ENCODE measurements at places on chromosomes 12 and 14.
A peak's percentile ranks its signal among the peaks of the same experiment; 100 is the strongest.

- no peak for DNase-seq
Measured at GRCh38 chr12:29545102-29545467, 47.6 kb upstream of the OVCH1 start.

DNA sequence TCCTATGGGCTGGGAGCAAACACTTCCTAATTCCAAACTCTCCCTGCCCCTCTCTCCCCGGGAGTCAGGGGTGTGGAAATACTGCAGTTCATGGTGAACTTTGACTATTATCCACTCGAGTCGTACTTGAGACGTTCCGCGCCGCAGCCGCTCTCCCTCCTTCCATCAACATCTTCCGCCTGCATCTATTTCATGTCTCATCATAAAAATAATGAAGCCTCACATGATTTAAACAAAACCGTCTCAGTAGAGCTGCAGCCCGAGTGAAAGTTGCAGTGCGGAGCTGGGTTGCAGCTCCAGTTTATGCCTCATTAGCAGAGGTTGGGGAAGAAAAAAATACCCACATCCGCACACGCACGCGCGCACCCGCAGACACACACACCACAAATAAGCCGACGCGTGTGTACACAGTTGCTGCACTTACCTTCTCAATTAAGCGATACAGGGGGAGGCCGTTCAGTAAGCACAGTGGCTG, 283 bp downstream of the LMO3 start:
- DNase-seq, result no peak

GRCh38 chr12:3611860-3612703, 121.1 kb downstream of the PRMT8 start:
- DNase-seq, result no peak

DNA sequence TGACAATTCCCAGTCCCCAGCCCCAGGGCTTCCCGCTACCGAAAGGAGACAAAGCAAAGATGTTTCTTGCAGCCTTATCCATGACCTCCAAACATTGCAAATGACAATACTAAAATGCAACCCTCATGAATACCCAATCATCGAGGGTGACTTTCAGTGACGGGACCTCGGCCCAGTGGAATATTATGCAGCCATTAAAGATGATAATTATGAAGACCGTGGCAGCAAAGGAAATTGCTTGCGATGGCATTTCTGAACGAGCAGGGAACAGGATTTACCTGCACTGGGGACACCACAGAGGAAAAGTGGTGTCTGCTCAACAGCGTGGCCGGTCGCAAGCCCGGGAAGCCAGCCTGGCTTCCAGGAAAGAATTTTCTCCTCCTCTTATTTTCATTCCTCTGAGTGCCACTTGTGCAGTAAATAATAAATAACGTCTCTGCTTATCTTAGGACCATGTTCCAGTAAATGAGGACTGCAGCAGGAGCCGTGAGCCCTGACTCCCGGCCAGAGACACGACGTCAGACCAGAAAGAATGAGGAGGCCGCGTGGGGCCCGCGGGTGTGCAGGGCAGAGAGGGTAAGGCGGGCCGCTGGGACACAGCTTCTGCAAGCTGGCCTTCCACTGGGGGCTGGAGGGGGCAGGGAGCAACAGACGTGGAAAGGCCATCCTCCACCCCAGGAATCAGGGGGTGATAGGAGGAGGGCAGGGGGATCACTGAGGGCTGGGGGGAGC, 6.6 kb downstream of the C14orf180 start:
- no peak for DNase-seq

GRCh38 chr12:48985475-48985897, 7.4 kb downstream of the WNT1 start:
- DNase-seq, result no peak

DNA sequence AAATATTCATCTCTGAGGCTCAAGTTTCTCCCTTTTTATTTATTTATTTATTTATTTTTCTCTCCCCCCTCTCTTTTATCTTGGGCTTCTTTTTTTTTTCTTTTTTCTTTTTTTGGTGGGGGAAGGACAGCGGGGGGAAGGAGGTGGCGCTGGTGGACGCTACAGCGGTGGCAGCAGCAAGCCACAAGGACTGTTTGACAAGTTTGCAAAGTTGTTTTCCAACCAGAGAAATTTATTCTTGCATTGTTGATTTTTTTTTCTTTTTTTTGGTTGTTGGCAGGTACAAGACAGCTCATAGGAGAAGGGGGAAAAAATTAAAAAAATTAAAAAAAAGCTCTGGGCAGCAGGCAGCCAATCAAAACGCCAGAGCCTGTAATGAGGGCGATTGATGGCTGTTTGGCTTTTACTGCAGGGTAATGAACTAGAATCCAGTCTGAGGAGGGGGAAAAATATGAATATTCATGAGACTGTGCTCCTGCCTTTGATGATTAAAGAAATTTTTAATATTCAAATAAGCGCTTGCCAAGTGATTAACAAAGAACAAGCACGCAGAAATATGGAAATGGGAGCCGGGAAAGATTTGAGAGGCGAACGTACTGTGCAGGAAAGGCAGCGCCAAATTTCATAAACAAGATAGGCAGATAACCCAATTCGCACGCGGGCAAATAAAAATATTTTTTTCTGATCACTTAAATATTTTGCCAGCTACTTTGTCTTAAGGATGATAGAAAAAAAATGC, 36.2 kb downstream of the BCL11B start:
- no peak for DNase-seq

- no peak for DNase-seq
Measured at GRCh38 chr14:61290701-61291100, 9.6 kb upstream of the TMEM30B start.

GRCh38 chr14:72754949-72755348, 139.0 kb downstream of the DPF3 start:
- no peak for DNase-seq

DNA sequence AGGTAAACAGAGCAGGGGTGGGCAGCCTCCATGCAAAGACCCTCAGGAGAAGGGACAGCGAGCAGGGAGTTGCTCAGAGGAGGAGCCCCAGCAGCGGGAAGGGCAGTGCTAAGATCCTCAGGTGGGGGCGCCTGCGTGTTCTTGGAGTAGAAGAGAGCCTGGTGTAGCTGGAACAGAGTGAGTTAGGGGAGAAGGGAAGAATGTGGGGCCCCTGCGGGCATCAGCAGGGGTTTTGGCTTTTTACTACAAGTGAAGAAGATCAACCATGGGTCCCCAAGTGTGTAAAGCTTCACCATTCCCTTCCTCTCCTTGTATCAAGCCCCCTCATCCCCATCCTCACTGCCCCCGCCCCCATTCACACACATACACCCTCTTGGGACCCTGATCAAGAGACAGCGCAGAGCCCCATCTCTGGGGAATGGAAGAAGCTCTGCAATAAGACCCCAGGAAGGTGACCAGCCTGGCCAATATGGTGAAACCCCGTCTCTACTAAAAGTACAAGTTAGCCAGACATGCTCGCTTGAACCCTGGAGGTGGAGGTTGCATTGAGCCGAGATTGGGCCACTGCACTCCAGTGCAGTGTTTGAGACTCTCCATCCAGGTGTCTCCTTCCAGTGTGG, 10.2 kb upstream of the TMEM119 start:
- DNase-seq, result no peak

- no peak for DNase-seq
Measured at GRCh38 chr12:11482955-11483354, 87.6 kb upstream of the PRB2 start.

DNA sequence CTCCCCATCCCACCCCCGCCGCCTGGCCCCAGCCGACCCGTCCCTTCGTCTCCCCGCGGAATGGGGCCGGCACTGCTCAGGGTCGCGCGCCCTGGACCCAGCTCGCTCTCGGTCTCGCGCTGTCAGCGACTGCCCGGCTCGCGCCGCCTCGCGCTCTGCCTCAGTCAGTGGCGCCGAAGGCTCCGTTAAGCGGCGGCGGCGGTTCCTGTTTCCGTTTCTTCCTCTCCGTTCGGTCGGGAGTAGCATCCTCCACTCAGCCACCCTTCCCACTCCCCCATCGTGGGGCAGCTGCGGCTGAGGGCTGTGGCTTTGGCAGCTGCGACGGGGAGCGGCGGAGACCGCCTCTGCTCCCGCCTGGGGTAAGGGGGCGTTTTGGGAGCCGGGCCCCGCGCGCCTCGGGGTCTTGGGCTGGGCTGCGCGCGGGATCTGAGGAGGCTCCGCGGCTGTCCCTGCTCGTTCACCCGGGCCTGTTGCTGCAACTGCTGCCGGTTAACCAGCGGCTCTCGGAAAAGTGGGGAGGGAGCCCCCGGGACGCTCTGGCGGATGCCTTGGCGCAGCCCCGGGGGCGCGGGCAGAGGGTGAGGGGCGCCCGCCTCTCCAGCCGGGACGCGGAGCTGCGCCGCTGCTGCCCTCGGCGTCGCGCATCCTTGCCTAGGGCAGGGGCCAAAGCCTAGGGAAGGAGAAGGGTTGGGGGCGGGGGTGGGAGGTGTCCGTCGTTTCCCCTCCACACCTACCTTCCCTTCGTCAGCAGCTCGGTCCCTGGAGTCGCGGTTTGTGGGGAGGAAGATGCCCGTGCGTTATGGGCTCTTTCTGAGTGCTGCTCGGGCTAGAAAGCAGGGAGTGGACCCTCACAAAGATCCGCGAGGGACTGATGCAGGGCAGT, 567 bp downstream of the FUT8 start:
- no peak for DNase-seq

DNA sequence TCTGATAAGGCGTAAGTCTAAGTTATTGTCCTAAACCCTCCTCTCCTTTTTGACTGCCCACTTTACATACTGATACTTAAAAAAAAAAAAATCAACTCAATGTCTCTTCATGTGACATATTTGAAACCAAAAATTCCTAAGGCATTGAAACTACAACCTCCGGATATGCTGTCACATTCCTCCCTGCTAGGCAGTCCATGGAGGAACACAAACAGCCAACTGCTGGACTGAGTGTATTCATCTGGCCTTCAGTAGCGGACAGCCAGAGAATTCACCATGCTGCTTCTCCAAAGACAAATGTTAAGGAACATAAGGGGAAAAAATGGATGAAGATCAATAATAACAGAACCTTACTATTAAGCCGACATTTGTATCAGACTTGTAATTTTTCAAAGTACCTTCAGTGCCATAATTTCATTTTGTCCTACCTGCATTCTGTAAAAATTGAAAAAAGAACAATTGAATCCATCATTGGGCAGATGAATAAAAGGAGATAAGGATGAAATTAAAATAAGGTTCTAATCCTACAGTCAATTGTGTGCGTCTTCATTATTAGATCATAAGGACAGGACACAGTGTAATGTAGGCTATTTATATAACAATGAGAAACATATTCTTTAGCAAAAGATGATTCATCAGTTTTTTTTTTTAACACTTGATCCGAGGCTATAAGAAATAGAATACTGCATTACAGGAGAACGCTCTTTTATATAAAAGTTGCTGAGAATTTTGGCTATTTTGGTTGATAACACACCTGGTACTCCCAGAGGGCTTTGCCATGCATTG, 12.2 kb downstream of the RERG start:
- no peak for DNase-seq

GRCh38 chr14:95508377-95508776, 8.1 kb downstream of the SYNE3 start:
- no peak for DNase-seq

- no peak for DNase-seq
Measured at GRCh38 chr12:1798641-1799020, 21.7 kb upstream of the LRTM2 start.

GRCh38 chr12:15787778-15788177, 1.4 kb downstream of the EPS8 start:
- DNase-seq, result no peak

DNA sequence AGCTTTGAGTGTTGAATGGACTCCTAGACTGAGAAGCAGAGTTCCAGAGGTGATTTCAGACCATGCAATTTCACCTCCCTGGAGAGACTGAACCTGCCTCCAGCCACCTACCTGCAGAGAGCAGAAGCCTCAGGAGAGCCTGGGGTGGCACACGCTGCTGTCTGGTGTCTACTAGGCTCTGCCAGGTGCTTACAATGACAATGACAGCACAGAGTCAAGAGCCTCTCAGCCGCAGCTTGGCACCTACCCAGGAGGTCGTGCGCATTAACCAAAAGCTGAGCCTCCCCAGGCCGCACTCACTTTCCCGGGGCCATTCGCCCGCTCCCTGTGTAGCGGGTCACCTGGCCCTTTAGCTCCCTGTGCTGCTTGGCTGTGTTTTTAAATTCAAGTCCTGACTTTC, 63.2 kb downstream of the TESC start:
- DNase-seq, result no peak

DNA sequence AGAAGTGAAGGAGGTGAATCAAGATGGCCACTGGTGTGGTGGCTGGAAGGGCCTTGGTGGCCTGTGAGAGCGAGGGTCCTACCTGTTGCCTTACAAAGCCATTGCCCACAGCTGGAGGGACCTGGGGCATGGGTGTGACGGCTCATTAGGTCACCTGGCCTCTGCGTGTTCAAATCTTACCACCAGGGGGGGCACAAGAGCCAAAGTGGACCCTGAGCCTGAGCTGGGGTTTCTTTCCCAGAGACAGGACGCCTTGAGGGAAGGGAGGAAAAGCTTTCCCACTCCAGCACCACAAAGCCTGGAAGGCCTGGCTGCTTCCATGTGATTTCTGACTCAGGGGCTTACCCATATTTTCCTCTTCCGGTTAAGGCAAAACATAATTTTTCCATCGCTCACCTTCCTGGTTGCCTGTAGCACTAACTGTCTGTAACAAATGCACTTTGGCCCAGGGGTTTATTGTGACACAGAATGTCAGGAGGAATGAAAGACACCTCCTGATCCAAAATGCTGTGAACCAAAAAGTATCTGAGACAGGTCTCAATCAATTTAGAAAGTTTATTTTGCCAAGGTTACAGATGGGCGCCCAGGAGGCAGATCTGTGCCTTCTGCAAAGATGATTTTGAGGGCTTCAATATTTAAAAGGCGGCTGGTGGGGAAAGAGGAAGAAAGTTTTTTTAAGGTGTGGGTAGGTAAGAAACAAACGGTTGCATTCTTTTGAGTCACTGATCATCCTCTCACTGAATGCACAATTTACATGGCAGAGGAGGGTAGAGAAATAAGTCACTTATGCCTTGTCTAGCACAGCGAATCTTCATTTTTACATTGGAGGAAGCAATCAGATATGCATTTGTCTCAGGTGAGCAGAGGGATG, 4.3 kb upstream of the CD9 start:
- DNase-seq, result peak; percentile 55

DNA sequence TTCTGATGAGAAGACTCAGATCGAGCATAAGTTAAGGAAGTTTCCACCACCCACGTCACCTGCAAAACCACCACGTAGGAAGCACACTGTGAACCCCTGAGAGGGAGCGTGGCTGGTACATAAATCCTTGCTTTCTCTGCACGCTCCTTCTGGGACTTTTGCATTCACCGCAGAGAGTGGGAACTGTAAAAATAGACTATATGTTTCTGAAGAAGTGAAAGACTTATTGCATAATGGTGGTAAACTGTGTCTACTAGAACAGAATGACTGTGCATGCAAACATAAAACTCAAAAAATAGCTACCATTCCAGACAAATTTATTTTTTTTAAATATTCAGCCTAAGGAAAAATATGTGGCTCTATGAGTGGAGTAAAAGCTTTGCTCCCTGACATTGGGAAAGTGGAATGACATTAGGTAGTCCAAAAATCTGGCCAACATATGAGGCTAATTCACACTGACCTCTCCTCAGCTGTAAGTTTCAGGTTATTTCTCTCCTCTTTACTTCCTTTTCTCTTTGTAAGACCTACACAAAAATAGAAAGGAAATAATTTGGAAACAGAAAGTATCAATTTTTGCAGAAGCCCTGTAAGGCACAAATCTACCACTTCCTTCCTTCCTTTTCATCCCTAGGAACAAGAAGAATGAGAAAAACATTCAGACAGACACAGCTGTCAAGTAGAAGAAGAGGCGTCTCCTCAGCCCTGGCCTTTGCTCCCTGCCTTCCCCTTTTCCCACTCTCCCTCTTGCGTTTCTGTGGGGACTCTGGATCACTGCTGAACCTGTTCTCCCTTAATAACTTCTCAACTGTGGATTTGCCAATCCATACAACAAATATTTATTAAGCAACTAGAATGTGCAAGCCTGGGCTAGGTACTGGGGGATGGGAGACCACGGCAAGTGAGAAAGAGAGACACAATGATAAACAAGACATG, 264.3 kb upstream of the FOXN3 start:
- peak; percentile 54 for DNase-seq

All from stimulated activated CD8-positive, alpha-beta memory T cell treated with anti-CD3 and anti-CD28 coated beads, Interleukin-2, amount 100 ng/mL, for 48 hours (primary cell).